ENCODE measurements at places on chromosomes 3 and 15. TPM values are rescaled to one million over a fixed set of nuclear protein-coding genes. Genes with fewer than 3 reads are reported as not detected.

MYD88 gene
- total RNA-seq: 19.5 TPM

CAND2 gene
- 3.1 TPM for total RNA-seq

GNAT1 gene
- not detected for total RNA-seq

GOLGA8N gene
- total RNA-seq: 0.88 TPM

STAB1 gene
- 0.57 TPM for total RNA-seq

TNNC1 gene
- total RNA-seq: not detected

CYP1A1 gene
- 0.72 TPM for total RNA-seq

Measured in placental pericyte (primary cell).